CD4-positive, alpha-beta T cell treated with Interleukin-1 beta for 1 hour (primary cell): ENCODE measurements at places on chromosomes 16 and 17.

GRCh38 chr17:50961282-50962220 lies 95.4 kb upstream of the TOB1 start:
- no peak for DNase-seq

- DNase-seq: peak; percentile 86
Measured at GRCh38 chr16:81521141-81521626, 76.6 kb downstream of the CMIP start.

GRCh38 chr17:80031691-80032430 lies 3.8 kb downstream of the TBC1D16 start:
- no peak for DNase-seq

DNA sequence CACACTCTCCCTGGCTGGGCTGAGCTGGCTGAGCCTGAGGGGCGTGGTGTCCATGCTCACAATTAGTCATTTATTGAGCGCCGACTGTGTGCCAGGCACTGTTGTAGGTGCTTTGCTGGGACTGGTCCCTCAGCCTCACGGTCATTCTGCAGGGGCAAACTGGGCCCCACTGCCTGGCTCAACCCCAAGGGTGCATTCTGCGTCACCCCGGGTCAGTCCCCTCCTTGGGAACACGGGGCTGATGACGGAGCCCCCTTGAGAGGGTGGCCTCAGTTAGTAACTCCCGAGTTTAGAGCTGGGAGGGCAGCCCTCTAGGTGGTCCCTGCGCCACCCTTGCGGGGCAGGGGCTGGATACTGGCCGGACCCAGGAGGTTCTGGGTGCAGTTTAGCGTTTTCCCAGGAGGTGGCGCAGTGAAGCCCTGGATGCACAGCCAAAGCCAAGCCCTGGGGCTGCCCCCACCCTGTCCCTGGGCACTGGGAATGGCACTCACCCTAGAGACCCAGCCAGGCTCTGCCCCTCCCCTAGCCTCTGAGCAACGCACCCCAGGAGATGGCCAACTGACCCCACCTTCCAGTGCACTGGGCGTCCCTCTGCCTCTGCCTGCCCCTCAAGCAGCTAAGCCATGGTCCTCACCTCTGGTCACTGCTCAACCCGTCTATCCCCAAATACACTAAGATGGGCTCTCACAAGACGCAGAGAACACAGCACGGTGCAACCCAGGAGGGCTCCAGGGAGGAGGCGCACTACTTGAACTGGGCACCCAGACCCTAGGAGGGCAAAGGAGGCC lies 243.2 kb upstream of the GSE1 start:
- peak; percentile 30 for DNase-seq

GRCh38 chr17:14901376-14901775 lies 363.8 kb downstream of the PMP22 start:
- DNase-seq: no peak

DNA sequence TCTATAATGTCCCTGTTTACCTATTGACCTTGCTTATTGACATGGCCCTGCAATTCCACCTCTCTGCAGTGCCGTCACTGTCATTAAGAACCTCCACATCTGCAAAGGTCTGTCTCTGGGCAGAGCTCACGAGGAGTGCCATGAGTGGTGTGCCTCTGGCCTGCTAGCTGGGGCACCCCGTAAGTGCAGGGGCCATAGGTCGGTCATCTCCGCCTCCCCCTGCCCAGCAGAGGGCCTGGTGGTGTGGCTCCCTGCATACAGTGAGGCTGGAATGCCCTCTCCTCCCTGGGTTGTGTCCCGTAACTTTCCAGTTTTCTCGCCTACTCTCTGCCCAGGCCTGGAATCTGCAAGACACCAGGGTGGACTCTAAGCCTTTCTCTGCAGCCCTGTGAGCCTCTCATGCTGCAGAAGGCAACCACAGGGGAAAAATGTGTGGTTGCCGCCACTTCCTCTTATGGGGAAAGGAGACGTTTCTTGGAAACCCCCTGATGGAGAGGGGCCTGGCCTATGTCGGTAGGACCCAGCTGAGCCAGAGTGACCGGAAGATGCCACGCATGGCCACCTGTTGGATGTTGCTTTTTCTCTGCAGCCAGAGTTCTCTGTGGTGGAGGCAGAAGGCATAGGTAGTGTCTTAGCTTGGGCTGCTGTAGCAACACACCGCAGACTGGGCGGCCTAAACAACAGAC lies 2.7 kb upstream of the SNX20 start:
- DNase-seq: peak; percentile 78

DNA sequence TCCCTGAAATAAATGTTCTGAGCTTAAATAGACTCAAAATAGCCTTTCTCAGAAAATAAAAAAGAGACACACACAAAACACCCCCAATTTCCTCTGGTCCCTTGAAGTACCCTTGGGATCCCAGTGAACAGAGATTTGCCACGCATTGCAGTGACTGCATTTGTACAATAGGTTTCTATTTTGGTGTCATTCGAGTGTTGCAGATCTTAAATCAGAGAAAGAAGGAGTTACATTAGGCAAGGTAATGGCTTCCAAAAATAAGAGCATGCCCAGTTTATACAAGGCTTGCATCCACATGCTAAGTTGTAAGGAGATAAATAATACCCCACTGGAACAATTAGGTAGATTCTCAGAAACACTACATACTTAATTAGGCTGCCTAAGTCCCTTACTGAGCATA lies 2.2 kb downstream of the TOX3 start:
- no peak for DNase-seq

- no peak for DNase-seq
Measured at GRCh38 chr16:54484700-54485099, 198.1 kb upstream of the IRX3 start.

- DNase-seq: no peak
Measured at GRCh38 chr17:64615028-64615677, 47.0 kb downstream of the SMURF2 start.

DNA sequence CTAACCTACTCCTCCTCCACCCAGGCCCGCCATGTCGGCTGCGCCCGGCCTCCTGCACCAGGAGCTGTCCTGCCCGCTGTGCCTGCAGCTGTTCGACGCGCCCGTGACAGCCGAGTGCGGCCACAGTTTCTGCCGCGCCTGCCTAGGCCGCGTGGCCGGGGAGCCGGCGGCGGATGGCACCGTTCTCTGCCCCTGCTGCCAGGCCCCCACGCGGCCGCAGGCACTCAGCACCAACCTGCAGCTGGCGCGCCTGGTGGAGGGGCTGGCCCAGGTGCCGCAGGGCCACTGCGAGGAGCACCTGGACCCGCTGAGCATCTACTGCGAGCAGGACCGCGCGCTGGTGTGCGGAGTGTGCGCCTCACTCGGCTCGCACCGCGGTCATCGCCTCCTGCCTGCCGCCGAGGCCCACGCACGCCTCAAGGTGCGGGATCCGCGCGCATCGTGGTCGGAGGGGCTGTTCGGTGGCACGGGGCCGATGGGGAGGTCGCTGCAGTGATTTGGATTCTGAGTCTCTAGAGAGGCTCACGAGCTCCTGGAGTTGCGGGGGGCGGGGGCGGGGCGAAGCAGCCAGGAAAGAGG lies 878 bp downstream of the TRIM72 start:
- DNase-seq: no peak

- DNase-seq: no peak
Measured at GRCh38 chr16:65500919-65501318, 379.1 kb upstream of the CDH11 start.

GRCh38 chr16:5215901-5216300 lies 118.3 kb upstream of the EEF2KMT start:
- DNase-seq: no peak

DNA sequence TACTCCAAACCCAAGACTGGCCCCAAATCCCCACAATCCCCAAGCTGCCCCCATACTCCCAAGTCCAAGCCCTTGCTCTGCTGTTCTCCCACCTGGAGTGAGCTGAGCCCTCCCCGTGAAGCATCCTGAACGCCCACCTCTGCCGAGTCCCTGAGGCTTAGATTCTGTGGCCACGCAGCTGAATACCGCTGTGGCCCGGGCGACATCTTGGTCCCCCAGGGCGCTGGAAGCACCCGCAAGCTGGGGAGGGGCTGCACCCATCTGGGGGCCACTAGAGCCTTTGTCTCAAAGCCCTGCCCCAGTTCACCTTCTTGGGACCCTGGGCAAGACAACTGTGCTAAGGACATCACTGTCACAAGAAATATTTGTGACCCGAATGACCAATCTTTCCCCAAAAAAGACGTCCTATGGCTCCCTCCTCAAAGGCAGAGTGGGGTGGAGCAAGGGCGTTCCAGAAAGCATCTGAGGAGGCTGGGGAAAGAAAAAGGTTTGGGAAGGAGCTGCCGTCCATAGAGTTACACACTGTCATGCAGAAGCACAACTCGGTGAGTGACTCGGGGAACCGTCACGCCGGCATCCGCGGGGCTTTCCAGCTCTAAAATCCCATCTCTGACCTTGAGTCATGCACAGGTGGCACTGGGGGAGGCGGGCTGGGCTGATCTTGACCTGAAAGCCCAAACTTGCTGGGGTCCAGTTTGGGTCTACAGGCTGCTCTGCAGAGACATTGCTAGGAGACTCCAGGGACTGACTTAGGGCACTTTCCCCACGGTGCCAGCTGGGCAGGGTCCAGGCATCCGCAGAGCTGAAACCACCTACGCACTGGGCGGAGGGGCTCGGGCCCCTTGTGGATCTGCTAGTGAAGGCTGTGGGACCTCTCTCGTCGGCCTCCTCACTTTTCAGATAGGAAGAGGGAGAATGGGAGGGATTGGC lies 6.6 kb downstream of the PTX4 start:
- no peak for DNase-seq

DNA sequence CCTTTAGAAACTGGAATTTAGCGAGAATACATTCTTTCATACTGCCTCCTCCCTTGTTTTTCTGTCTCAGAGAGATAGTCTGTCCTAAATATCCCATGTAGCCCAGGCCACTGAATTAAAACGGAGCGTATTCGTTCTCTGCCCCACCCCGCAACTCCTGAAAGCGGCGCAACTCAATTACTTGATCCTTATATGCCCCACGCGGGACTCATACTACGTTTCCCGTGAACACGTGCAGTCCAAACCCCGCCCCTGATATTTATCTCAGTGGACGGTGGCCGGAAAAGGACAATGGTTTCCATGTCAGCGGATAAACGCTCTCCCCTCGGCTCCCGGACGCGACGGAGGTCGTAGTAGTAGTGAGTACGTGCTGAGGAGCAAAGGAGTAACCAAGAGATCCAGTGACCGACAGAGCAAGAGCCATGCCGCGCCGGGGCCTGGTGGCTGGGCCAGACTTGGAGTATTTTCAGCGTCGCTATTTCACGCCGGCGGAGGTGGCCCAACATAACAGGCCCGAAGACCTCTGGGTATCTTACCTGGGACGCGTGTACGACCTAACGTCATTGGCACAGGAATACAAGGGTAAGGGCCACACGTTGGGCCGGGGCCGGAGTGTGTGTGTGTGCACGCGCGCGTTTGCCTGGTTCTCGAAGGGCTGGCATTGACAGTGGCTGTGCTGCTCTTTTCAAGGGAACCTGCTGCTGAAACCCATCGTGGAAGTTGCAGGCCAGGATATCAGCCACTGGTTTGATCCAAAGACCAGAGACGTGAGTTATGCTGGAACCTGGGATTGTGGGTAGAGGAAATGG lies at the start of gene CYB5D1:
TSS of gene CYB5D1 (plus strand) at position 291 of the 809 bp plus-strand sequence. CDS start at position 423, 132 bp downstream.
- peak; percentile 94 for DNase-seq
